ENCODE measurements at places on chromosomes 4 and X. TPM values are rescaled to one million over a fixed set of nuclear protein-coding genes. Genes with fewer than 3 reads are reported as not detected.

The ARHGAP36 gene
- total RNA-seq = not detected

The SPANXA1 gene
- total RNA-seq = not detected

The DCX gene
- total RNA-seq = not detected

The NHS gene
- total RNA-seq = 6.6 TPM

The PDE5A gene
- 1.0 TPM for total RNA-seq

The EFNB1 gene
- 5.1 TPM for total RNA-seq

The TMEM187 gene
- total RNA-seq = 9.1 TPM

The RADX gene
- total RNA-seq = 9.2 TPM

The SLC2A9 gene
- total RNA-seq = 1.1 TPM

The MAGEB17 gene
- total RNA-seq = not detected

The ZCCHC18 gene
- total RNA-seq = 1.4 TPM

The C4orf50 gene
- 0.95 TPM for total RNA-seq

The GDI1 gene
- 115 TPM for total RNA-seq

The ANAPC10 gene
- 29.4 TPM for total RNA-seq

The MID1 gene
- 0.60 TPM for total RNA-seq

The ATP1B4 gene
- total RNA-seq = not detected

The TXK gene
- 37.8 TPM for total RNA-seq

The CXorf49 gene
- not detected for total RNA-seq

The GLRB gene
- total RNA-seq = not detected

The SPANXB1 gene
- total RNA-seq = not detected

The SPON2 gene
- total RNA-seq = 8.2 TPM

The SLC7A11 gene
- total RNA-seq = 15.4 TPM

The CC2D2A gene
- not detected for total RNA-seq

The RRH gene
- total RNA-seq = not detected

The ENPEP gene
- total RNA-seq = not detected

The SPIN4 gene
- total RNA-seq = 5.4 TPM

The PDGFRA gene
- total RNA-seq = 0.43 TPM

The SHOX gene
- total RNA-seq = not detected

The DRP2 gene
- total RNA-seq = 1.2 TPM
